Ammon's horn (tissue), 1 donor: ENCODE measurements at places on chromosomes 13 and 19.

GRCh38 chr19:48480558-48481500, 11.7 kb downstream of the CYTH2 start:
- peak; percentile 57 for DNase-seq

GRCh38 chr19:17405250-17406045, at the start of gene BST2:
Gene BST2 (minus strand): TSS chr19:17405630. CDS start chr19:17405575, 55 bp downstream.
- peak; percentile 75 for DNase-seq

GRCh38 chr13:93344048-93344705, 117.6 kb downstream of the GPC6 start:
- no peak for DNase-seq

GRCh38 chr13:30147421-30147820, 159.9 kb downstream of the KATNAL1 start:
- no peak for DNase-seq

- DNase-seq, result no peak
Observed at GRCh38 chr13:20457670-20458069, 68.0 kb downstream of the CRYL1 start.

DNA sequence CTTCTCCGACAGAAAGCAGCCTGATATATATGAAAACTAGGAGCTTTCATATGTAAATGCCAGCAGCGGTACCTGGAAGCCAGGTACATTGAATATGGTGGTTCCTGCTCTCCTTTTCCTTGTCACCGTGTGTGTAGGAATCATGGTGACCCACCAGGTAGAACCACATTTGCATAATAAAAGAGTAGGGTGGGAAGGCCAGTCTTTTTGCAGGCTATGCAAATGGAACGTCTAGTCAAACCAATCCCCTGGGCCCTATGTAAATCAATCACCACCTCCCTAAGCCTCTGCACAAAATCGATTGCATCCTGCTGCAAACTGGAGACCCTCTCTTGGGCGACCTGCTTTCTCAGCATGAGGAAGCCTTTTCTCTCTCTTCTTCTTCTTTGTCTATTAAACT, 22.2 kb upstream of the ZNF181 start:
- no peak for DNase-seq

DNA sequence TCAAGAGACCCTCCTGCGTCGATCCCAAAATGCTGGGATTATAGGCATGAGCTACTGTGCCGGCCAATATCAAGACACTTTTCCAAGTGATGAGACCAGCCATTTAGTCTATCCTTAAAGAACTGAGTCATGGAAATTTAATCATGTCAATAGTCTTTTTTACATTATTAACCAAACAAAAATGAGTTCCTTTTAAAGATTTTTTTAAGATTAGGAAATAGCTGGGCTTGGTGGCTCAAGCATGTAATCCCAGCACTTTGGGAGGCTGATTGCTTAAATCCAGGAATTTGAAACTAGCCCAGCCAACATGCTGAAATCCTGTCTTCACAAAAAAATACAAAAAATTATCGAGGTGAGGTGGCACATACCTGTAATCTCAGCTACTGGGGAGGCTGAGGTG, 16.7 kb upstream of the ZNF564 start:
- no peak for DNase-seq

- DNase-seq, result no peak
Observed at GRCh38 chr13:76954538-76954937, 6.2 kb downstream of the ACOD1 start.

DNA sequence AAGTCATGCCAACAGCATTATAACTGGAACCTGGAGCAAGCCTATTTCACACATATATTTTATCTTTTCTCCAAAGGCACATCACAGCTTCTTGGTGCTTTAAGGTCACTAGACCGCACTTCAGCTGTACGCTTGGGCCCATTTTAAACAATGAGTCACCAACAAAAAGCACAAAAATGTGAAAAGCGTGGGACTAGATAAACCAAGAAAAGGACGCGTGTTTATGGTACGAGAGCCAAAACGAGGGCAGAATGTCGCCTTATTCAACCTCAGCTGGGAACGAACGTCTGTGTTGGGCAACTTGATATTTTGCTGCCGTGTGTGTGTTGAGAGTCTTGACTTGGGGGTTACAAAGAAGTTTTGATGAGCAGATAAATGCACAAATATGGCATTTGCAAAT, 9.2 kb upstream of the EHD2 start:
- DNase-seq, result no peak

GRCh38 chr13:39350461-39350881, 252.5 kb downstream of the LHFPL6 start:
- no peak for DNase-seq

DNA sequence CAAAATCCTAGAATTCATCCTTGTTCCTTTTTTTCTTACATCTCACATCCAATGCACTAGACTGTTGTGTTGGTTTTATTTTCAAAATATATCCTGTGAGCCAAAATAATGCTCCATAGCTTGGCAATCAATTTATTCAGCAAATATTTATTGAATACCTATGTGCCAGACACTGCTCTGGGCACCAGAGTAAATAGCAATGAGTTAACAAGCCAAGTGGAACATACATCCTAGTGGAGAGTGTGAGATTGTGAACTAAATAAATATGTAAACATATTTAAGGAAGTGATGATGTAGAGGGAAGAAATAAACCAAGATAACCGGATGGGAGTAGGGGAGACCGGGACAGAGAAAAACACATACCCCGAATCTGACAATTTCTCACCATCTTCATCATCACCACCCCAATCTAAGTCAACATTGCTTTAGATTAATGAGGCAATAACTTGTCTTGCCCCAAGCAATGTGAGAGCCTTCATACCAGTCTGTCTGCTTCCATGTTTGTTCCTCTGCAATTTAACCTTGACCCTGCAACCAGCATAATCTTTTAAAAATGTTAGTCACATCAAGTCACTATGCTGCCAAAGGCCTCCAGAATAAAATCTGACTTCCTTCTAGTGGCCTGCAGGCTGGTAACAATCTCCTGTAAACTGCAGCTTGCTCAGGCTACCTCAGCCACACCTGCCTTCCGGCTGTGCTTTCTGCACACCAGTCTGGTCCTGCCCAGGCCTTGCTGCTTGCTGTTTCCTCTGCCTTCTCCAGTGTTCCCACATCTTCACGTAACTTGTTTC, 199.2 kb downstream of the DLEU7 start:
- DNase-seq, result no peak

- no peak for DNase-seq
Observed at GRCh38 chr19:40244579-40245317, 18.3 kb upstream of the CCNP start.

DNA sequence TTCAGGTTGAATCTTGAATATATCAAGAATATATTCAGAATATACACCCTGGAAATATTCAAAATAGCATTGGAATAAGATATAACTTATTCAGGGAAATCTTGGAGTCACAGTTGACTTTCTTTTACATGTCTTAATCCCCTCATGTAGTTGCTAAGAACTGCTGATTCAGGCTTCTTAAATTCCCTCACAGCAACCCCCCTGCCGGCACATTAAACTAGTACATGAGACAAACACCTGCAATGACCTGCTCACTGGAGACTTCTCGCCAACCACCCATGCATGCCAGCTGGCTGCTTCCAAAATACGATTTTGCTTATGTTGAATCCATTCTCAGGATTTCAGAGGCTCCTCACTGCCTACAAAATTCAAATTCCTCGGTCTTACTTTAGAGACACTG, 997.1 kb downstream of the EFNB2 start:
- no peak for DNase-seq

DNA sequence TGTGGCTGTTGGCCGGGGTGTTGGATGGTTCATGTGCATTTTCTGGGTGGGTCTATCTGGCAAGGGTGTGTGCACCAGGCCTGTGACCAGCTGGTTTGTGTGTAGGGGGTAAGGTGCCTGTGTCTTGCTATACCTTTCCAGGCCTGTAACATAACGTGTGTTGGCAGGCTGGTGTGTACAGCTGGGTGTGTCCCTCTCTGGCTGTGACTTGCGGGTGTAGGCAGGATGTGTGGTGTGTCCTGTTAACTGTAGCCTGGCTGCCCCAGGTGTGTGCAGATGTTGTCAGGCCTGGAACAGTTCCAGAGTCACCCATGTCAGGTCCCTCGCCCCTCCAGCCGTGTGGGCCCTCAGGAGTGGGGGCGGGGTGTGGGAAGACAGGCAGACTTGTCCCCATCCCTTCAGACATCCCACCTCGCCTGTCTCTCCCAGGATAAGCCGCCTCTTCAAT, 9.8 kb downstream of the KCTD15 start:
- DNase-seq, result no peak

DNA sequence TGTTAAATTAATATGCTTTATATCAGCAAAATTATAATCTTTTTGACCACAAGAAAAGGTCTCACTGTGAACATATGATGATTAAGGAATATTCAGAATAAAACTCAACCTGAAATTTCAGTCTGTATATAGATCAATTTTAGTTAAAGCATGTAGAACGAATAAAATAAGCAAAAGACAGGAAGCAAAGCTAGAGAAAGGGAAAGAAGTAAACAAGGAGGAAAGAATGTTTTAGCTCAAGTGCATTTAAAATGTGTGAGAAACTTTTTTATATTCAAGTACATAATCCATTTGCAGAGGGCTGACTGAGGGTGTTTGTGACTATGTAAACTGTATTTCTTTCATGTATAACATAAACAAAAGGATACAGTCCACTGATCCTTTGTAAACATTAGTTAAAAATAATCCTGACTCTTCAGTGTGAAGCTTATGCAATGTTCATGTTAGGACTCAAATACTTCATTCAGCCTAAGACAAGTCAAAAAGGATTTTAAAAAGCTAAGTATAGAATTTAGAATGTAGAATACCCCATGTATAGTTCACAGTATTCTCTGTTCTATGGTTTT, 472.1 kb downstream of the DIAPH3 start:
- no peak for DNase-seq

DNA sequence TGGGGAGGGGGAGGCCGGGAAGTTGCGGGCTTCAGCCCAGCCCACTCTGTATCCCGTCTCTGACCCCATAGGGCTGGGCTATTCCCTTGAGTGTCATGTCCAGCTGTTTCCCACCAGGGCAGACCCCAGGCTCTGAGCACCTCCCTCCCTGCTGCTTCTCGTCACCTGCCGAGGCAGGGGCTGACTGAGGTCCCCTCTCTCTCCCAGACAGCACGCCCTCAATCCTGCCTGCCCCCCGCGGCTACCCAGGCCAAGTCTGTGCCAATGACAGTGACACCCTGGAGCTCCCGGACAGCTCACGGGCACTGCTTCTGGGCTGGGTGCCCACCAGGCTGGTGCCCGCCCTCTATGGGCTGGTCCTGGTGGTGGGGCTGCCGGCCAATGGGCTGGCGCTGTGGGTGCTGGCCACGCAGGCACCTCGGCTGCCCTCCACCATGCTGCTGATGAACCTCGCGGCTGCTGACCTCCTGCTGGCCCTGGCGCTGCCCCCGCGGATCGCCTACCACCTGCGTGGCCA, 625 bp downstream of the F2RL3 start:
- no peak for DNase-seq

DNA sequence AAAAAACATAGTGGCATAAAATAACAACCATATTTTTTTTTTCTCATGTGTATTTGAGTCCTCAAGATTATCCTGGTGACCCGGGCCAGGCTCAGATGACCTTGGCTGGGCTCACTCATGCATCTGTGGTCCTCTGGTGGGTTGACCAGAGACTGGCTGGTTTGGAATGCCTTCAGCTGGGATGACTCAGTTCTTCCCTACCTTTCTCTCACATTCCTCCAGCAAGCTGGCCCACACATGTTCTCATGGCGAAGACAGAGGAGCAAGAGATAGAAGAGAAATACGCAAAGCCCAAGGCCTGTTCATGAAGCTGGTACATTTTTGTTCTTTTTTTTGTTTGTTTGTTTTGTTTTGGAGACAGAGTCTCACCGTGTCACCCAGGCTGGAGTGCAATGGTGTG, 14.3 kb upstream of the ZNF541 start:
- no peak for DNase-seq

- no peak for DNase-seq
Observed at GRCh38 chr13:68232351-68233130, 1002.4 kb upstream of the PCDH9 start.

GRCh38 chr13:50635504-50635903, 208.0 kb downstream of the DLEU7 start:
- peak; percentile 66 for DNase-seq

GRCh38 chr13:29883941-29884518, 33.6 kb upstream of the UBL3 start:
- no peak for DNase-seq

DNA sequence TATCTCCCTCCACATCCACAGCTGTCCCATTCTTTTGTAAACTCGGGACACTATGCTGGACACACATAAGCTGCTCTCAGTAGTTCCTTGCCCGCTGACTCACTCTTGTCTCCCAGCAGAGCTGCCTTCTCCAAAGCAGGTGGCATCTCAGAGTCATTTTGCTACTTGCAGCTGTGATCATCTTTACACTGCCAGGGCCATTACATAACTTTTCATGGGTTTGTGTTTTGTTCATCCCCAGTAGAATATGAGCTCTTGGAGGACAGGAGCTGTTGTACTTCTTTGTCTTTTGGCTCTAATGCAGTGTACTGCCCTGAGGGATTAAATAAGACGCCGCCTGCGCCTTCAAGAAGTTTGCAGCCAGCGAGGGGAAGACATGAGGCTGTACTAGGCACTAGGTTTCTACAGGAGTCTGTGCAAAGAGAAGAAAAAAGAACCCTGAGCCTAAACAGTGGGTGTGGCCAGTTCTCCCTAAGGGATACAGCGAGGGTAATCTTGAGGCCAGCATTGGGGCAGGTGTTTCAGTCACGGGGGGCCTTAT, 40.8 kb upstream of the GPR183 start:
- peak; percentile 42 for DNase-seq

- DNase-seq, result peak; percentile 49
Observed at GRCh38 chr19:12668932-12669269, 2.3 kb downstream of the WDR83 start.

- DNase-seq, result no peak
Observed at GRCh38 chr19:51695702-51696315, 2.7 kb downstream of the SPACA6 start.

DNA sequence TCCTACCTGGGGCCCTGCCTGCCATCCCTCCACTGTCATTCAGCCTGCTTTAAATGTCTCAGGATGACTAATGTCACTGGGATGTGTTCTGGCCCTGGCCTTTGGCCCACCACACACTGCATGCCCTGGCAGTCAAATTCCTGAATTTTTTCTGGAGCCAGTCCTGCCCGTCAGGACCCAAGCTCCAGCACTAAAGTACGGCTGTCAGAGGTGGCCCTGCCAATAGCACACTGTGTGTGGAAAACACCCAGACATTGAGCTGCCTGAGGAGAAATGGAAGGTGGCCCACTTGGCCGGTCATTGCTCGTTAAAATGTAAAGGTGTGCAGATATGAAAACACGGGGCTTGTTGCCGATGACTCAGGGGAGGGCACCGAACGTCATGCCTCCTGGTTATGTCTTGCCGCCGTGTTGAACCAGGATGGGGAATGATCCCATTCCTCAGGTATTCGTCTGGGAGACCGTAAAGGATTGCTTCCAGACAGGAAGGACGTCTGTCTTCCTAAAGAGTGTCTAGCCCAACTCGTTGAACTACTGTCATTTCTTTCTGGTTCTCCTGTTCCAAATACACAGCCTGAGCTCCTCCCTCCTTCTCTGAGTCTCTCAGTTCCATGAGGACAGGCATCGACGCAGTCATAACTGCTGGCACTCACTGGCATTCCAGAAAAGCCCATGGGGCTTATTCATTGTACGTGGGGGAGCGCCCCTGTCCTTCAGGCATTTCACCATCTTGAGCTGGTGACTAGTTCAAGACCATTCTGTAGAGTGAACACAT, 40.6 kb downstream of the COL4A2 start:
- DNase-seq, result no peak
